PC-3 (cell line): ENCODE measurements at places on chromosomes 6 and 20. TPM values are rescaled to one million over a fixed set of nuclear protein-coding genes. Genes with fewer than 3 reads are reported as not detected.

- no peak for DNase-seq
These were observed 76.7 kb downstream of the LRFN2 start for GRCh38 chr6:40510442-40510841.

- DNase-seq = no peak
These were observed 22.0 kb upstream of the RIPK1 start for GRCh38 chr6:3046295-3046694.

- DNase-seq = no peak
These were observed 62.0 kb downstream of the IL22RA2 start for GRCh38 chr6:137111296-137112066.

DNA sequence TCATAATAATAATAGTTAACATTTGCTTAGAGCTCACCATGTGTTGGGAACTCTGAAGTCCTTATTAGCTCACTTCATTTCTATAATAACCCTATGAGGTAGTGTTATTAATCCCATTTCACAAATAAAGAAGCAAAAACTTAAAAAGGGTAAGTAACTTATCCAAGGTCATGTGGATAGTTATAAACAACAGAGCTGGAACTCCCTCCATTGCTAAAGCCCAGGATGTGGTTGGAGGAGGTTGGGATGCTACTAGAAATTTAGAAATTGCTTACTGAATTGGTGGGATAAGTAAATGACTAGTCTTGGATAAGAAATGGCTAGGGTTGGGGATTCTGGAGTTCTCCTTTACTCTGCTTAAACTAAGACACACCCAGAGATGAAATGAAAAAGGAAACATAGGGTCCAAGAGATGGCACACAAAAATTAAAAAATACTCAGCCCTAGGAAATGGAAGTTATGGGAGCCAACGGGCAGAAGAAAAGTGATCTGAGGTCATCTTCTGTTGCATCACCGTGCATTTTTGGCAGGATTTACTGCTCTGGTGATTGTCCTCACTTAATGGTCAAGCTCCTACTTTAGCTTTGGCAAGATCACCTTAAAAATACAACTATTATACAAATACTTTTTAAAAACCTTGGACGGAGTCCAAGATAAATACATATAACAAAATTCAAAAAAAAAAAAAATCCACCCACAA lies 7.7 kb upstream of the CLIC5 start:
- no peak for DNase-seq

DNA sequence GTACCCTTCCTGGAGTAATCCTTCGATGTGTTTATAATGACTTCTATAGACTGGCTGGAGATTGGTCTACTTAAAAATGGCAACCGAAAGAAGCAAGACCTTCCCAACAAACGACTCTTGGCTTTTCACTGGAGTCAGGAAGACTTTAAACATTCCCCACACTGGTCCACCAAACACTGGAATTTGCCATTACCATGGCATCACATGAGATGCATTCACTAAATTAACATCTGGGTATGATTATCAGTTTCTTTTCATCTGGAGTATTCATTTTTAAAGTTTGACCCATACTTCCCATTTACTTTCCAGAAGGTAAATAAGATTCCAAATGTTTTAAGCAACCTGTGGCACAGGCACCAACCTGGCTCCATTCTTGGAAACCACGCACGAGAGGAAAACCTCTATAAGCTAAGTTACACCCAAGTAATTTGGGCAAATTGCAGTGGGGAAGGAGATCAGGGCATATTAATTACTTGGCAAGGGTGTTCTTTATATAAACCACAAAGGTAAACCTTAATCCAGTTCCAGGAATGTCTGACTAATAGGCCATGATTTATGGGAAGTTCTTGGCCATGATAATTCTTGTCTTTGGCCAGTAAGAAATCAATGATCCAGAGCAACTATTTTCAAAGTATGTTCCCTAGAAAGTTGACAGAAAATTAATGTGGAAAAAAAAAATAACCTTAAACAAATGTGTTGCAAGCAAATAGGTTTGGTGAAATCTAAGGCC lies 190.0 kb upstream of the COL21A1 start:
- peak; percentile 81 for DNase-seq

GRCh38 chr20:51569815-51570738 lies 27.6 kb upstream of the NFATC2 start:
- peak; percentile 98 for DNase-seq

GRCh38 chr6:33935439-33936080 lies 131.8 kb upstream of the MLN start:
- no peak for DNase-seq

DNA sequence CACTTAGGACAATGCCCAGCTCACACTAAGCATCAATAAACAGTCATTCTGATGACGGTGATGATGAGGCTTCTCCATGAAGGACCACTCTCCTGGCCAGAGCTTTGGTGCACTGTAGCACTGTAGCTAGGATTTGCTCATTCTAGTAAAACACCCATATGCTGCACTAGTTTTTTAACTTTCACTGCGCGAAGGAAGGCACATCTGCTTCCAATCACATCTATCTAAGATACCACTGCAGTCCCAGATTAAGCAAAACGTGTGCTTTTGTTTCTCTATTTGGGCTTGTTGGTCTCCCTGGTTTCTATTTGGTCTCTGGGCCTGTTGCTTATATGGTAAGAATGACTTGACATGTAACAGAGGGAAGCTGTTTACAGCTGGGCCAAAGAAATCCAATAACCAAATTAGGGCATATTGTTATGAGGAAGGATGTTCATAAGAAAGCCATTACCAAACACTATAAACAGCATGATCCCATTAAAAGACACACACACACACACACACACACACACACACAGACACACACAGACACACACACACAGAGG lies 62.4 kb downstream of the FAM229B start:
- no peak for DNase-seq

- no peak for DNase-seq
These were observed 19.4 kb downstream of the MAP3K5 start for GRCh38 chr6:136772685-136773472.

- peak; percentile 23 for DNase-seq
These were observed 15.4 kb downstream of the METTL24 start for GRCh38 chr6:110342759-110343158.

- no peak for DNase-seq
These were observed 158.6 kb upstream of the RIMS1 start for GRCh38 chr6:71727632-71728294.

- no peak for DNase-seq
These were observed 16.1 kb upstream of the SERINC3 start for GRCh38 chr20:44537993-44538392.

GRCh38 chr20:60469829-60470228 lies 511.6 kb downstream of the CDH26 start:
- DNase-seq = no peak

DNA sequence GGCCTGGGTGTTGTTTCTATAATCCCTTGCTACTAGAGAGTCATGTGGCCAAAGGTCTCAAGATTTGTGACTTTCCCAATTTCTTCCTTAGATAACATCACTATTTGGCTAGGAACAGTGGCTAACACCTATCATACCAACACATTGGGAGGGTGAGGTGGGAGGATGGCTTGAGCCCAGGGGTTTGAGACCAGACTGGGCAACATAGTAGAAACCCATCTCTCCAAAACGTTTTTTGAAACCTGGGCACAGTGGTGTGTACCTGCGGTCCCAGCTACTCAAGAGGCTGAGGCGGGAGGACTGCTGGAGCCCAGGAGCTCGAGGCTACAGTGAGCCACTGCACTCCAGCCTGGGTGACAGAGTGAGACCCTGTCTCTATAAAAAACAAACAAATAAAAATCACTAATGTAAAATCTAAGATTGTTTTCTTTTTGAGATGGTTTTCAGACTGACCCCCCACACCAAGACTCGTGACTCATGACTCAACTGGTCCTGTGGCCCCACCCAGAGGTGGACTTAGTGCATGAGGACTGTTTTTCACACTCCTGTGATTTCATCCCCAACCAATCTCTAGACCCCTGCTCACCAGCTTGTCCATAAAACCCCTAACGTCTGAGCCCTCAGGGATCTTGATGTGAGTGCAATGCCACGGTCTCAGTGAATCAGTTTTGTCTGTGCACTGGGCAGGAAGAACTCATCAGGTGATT lies 48.3 kb upstream of the KIF16B start:
- no peak for DNase-seq

- DNase-seq = peak; percentile 98
These were observed 5.5 kb upstream of the NTSR1 start for GRCh38 chr20:62702895-62703852.

DNA sequence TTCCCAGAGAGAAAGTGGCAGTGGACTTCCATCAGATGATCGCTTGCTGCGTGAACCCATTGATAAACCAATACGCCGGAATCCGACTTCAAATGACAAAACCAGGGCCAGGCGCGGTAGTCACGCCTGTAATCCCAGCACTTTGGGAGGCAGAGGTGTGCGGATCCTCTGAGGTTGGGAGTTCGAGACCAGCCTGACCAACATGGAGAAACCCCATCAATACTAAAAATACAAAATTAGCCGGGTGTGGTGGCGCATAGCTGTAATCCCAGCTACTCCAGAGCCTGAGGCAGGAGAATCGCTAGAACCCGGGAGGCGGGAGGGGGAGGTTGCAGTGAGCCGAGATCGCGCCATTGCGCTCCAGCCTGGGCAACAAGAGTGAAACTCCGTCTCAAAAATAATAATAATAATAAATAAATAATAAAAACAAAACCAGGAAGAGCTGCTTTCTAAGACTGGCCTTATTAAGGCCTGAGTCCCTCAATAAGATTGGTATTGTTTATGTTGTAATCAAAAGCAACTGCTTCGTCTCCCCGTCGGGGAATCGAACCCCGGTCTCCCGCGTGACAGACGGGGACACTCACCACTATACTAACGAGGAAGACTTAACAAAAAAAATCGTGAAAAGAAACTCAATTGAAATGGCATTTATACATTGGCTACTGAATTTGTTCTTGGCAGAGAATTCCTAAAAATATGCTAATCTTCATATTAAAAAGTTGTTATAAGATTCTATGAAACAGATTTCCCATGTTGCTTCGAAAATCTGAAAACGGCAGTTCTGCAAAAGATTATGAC lies 110.2 kb upstream of the ZNF184 start:
- peak; percentile 86 for DNase-seq

GRCh38 chr20:25319241-25320034 lies 71.2 kb downstream of the ABHD12 start:
- DNase-seq = no peak

GRCh38 chr20:48718786-48719578 lies 108.8 kb downstream of the PREX1 start:
- peak; percentile 29 for DNase-seq

DNA sequence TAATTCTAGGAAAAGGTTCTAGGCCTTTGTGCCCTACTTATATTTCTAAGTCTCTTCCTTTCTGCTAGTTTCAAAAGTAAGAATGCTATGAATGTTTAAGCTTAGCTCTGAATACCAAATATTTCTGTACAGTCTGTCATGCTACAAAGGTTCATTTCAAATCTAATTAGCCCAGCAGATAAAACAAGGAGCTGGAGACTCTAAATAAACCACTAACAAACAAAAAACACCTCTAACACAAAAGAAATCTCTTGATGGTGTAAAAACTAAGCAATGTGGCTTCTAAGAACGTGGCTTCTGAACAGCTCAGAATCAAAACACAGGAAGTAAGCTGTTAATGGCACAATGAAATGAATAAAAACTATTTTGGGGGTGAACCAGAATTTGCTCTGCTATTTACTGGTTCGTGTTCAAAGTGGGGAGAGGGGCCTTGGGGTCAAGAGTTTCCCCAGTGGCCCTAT lies 198.3 kb downstream of the BCAS1 start:
- no peak for DNase-seq

DNA sequence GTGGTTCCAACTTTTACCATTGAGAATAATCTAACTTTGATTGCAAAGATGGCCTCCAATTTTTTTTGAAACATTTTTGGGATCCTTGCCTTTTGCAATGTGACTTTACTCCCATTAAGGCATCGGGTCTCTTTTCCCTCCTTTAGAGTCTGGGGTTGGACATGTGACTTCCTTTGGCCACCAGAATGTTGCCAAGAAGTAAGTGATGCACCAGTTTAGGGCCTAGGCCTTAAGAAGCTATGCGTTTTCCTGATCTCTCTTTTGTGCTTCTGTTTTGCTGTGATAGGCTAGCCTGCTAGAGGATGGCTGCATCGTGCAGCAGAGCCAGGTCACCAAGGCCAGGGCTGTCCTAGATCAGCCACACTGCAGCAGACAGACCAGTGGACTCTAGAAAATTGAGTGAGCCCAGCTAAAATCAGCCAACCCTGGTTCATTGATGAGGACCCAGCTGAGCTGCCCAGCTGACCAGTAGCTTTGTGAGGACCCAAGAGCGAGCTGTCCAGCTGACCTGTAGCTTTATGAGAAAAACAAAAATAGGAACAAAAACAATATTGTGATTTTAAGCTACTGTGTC lies 594.0 kb upstream of the JAG1 start:
- no peak for DNase-seq

DNA sequence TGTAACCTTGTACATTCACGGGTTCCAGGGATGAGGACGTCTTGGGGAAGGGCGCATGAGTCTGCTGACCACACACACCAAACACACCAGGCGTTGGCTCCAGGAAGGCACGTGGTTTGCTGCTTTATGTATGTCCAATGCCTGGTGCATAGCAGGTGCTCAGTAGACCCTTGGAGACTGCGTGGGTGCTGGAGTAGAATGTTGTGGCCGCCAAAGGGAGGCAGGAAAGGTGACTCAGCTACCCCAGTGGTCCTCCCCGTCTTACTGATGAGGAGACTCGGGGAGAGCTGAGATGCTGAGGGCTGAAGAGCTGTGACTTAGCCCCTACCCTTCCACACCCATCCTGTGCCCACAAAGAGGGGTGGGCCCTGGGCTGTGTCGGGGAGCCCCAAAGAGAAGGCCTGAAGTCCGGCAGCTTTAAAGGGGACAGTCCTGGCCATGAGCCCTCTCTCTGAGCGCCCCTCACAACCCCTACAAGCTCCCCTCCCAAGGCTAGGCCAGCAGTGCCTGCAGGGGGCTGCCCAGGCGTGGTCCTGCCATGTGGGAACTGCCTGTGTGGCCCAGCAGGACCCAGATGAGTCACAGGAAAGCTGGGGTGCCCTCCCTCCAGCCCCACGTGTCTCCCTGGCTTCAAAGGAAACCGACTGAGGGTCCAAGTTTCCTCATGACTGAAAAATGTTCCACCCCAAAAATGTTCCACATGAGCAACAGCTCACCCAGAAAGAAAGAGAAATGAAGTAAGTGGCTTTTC lies 28.0 kb upstream of the PTGIS start:
- DNase-seq = no peak

LY6G6D gene
- not detected in 2 replicates for total RNA-seq

PRIM2 gene
- total RNA-seq = 26.1 and 48.4 TPM in 2 replicates

HFE gene
- not detected in 2 replicates for total RNA-seq

WFDC10B gene
- not detected in 2 replicates for total RNA-seq

SNAP91 gene
- not detected in 2 replicates for total RNA-seq

FAM217A gene
- not detected in 2 replicates for total RNA-seq

RBL1 gene
- total RNA-seq = 17.3 and 41.1 TPM in 2 replicates

SLC22A3 gene
- total RNA-seq = 0.47 and 0.92 TPM in 2 replicates

PPP1R3G gene
- 2.8 and 3.2 TPM in 2 replicates for total RNA-seq

PRND gene
- not detected in 2 replicates for total RNA-seq

RBM24 gene
- total RNA-seq = 2.0 and 3.2 TPM in 2 replicates

ZNF831 gene
- total RNA-seq = not detected in 2 replicates

TCP11 gene
- total RNA-seq = 1.3 and 1.7 TPM in 2 replicates

OVOL2 gene
- total RNA-seq = 23.1 and 36.4 TPM in 2 replicates

TMEM74B gene
- total RNA-seq = 6.3 and 18.4 TPM in 2 replicates

TSPO2 gene
- total RNA-seq = not detected in 2 replicates

C6orf132 gene
- 66.0 and 86.3 TPM in 2 replicates for total RNA-seq

RCAN2 gene
- not detected in 2 replicates for total RNA-seq

ALDH5A1 gene
- total RNA-seq = 11.9 and 12.2 TPM in 2 replicates

ZSCAN12 gene
- 0.58 and 0.95 TPM in 2 replicates for total RNA-seq

HLA-B gene
- total RNA-seq = 55.4 and 168 TPM in 2 replicates
